Myocyte (in vitro differentiated cells): ENCODE measurements at places on chromosomes 3 and 15.

GRCh38 chr15:74319596-74320351 is 47.7 kb downstream of the CYP11A1 start:
- no peak for DNase-seq

DNA sequence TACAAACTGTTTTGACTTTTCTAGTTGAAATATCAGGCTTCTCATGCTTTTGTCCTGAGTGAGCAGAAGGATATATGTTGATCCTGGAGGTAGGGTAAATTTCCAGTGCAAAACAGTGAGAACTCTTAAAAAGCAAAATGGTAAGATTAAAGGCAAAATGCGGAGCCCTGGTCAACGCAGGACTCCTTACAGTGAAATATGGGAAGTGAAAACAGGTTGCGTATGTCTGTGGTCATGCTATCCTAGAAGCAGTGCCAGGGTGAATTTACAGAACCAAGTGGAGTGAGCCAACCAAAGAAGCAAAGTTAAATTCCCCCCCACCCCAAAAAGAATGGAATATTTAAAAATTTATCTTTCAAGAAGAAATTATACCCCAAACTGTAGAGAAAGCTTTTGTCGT is 256.4 kb downstream of the NR2F2 start:
- DNase-seq = no peak

- no peak for DNase-seq
Observed at GRCh38 chr3:32626631-32627030, 56.0 kb upstream of the DYNC1LI1 start.

- no peak for DNase-seq
Observed at GRCh38 chr15:46768287-46768686, 949.0 kb upstream of the SEMA6D start.
